ENCODE measurements at places on chromosomes 7 and 10.

DNA sequence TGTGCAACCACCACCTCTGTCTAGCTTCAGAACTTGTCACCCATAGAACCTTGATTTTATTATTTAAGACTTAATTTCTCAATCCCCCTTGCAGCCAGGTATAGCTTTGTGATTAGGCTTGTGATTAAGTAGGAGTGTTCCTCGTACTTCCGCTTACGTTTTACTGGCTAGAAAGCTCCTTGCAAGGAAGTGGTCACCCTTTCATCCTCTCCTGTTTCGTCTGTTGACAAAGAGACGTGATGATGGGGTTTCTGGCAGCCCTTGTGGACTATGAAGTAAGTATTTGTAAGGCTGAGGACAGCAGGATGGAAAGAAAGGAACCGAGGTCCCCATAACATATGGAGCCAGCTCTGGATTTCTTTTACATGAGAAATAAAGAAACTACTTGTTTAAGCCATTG is 86.5 kb upstream of the KDM7A start:
- no peak for DNase-seq

DNA sequence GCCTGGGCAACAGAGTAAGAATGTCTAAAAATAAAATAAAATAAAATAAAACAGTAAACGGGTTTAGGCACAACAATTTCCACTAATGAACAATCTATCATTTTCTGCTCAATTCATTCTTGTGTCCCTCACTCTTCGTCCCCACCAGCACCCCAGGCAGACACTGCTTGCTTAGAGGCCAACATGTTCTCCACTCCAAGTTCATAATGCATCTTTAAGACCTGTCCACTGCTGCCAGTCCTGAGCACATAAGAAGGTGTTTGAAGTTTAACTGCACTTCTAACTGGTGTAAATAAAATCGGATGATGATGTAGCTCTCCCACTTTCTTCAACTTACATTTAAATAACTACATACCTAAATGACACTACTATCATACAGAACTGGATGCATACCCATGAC is 13.2 kb downstream of the PDLIM1 start:
- no peak for DNase-seq

DNA sequence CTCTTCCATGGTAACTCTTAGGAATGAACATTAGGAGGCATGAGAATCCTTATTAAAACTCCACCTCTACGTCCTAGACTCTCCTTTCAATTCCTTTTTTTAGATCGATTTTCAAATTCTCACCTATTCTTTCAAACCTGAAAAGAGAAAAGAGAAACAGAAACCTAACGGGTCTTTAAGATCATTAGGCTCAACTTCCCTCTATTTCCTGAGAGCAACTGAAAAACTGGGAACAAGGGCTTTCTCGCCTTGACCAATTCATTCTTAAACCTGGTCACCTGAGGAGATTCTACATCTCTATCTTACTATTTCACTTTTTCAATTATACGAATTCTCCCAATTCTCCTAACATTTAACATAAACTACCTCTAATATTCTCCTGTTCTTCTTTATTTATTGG is 2.8 kb downstream of the TFEC start:
- no peak for DNase-seq

DNA sequence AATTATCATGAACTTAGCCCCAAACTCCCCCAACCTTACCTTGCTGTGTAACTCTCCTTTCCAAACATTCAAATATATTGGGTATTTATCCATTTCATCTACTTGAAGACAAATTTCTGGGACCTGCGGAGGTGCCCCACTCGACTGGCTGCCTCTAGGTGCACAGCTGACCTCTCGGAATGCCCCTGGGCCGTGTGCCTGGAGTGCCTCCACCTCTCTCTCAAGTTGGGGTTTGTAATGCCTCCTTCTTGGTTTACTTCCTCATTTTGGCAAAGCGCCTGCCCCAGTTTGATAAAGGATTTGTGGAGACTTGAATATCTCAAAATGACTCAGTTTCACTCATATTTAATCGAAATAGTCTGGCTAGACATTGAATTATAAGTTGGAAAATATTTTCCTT is 16.6 kb downstream of the ZNF777 start:
- DNase-seq, result no peak

- DNase-seq, result no peak
These were observed 40.8 kb upstream of the HGF start for GRCh38 chr7:81810476-81811155.

GRCh38 chr10:3241274-3241921 is 68.8 kb upstream of the PITRM1 start:
- no peak for DNase-seq

DNA sequence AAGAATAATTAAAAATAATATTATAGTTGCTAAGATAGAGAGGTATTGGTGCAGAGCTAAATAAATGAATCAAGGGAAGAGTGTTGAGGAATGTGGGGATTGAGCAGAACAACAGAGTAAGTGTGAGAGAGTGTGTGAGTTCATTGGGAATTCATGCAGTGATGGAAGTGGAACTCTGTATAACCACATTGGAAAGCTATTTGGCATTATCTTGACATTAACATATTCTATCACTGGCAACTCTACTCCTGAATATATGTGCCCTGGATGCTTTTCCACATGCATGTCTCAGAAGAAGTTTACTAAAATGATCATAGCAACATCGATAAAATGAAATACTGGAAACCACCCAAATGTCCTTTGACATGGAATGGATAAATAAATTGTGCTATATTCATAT is 164.1 kb downstream of the SEMA3E start:
- DNase-seq, result no peak

DNA sequence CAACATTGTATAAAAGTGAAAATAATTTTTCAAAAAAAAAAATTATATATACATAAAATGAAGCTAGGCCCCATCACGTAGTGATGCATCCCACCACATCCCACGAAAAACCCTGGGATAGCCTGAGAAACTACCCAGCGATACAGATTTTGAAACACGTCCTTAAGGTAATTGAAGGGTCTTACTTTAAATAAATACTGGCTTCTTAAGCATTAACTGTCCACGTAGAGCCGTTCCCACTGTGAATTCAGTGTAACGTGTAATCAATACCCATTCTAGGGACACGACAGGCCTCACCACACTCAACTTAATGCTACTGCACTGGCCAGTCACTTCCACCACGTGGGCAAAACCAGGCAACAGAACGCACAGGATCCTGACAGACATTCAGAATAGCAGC is 4.0 kb downstream of the ANKRD61 start:
- DNase-seq, result no peak

Data from GDM1 (cell line).